D341Med (cell line): ENCODE measurements at places on chromosomes 6 and 20.

- no peak for DNase-seq
Measured at GRCh38 chr20:10832141-10832540, 158.3 kb upstream of the JAG1 start.

GRCh38 chr20:34582911-34583310 is 24.4 kb downstream of the MAP1LC3A start:
- DNase-seq: no peak

- DNase-seq: no peak
Measured at GRCh38 chr20:3760655-3761348, 6.8 kb downstream of the ADISSP start.

DNA sequence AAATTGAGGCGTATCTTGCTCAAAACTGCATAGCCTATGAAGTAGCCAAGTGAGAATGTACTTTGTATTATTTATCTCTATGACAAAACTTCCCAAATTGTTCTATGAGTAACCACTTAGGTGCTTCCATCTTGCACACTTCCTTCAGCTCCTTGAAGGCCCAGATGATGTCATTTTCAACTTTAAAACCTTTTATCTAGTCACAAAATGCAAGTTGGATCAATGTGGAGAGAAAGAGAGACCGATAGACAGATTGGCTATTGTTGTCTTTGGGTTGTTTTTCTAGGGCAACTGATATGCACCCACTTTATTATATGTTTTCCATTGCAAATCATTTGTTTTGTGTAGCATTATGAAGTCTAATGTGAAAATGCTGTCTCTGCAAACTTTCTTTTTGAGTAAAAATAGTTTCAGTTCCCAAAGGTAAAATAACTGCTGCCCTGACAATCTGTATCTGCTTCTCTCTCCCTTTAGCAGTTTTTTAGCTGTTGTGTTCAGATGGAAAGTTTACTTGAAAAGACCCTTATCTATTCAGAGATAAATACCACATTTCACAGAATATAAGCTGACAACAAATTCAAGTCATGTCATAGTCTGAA is 73.7 kb upstream of the CITED2 start:
- DNase-seq: no peak

DNA sequence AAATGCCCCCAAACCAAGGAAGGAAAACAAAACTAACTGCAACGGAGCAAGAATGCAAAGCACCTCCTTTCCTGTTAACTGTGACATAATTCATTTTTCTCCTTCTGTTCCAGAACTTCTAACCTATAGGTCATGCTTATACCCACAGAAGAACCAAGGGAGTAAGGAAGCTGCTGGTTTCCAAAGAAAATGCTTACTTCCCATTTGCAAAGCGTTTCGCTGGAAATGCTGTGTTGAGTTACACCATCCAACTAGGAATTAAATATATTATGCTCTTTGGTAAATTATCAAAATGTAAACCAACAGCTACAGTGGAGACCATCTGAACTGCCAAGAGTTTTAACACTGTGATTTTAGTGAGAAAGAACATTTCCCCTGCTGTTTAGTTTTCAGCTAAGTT is 42.9 kb downstream of the ATXN1 start:
- no peak for DNase-seq

DNA sequence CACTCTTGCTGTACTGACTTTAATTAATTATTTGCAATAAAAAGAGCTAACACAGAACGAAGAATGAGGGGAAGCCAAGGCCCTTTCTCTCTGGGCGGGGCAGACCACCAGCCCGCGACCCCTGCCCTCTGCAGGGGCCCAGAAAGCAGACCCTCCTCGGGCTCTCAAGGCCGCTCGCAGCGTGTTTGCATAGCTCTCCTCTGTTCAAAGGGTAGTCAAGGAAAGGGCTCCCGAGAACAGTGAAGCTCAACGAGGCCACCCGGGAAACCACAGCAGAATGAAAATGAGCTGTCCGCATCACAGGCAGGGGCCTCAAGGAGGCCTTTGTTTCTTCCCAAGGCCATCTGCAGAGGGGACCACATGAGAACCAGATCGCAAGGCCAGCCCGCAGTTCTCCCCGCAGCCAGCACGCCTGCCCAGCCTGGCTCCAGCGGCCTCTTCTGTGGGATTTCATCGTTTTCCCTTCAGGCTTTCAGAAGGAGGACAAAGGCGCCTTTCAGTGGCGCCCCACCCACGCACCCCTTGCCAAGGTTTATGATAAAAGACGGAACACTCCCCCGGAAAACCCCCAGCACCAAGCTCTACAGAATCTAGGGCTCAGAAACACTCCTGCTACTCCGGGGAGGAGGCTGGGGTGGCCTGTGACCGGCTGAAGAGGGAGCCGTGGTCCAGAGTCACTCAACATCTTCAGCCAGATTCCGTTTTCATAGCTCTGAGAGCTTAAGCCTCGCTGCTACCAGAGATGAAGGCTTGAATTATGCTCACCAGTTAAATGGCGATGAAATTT is 25.3 kb downstream of the ACSS1 start:
- no peak for DNase-seq

DNA sequence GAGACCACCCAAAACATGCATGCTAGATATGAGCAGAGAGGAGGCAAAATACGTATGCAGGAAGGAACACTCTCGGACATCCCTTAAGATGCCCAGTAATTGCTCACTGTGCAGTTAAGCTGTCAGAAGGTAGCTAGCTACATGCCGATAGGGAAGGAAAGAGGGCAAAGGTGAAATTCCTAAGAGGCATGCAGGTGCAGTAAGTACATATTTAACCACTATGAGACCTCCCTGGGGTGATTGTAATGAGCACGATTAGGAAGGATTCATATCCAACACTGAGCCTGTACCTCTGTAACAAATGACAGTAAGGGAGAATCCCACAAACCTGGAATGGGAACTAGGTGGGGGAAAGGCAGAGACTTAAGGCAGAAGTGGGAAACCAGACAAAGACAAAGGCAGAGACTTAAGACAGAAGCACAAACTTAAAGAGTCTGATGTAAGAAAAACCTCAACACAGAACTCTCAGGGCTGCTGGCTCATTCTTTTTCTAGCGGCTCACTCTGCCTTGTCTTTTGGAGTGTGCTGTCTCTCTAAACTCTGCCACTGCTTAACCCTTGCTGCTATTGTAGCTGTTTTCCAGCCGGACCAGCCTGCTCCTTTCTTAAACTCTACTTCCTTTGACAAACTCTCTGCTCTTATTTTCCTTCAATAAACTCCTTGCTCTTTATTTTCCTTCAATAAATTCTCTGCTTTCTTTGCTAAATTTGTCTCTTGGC is 148.1 kb downstream of the UBE3D start:
- DNase-seq: no peak

DNA sequence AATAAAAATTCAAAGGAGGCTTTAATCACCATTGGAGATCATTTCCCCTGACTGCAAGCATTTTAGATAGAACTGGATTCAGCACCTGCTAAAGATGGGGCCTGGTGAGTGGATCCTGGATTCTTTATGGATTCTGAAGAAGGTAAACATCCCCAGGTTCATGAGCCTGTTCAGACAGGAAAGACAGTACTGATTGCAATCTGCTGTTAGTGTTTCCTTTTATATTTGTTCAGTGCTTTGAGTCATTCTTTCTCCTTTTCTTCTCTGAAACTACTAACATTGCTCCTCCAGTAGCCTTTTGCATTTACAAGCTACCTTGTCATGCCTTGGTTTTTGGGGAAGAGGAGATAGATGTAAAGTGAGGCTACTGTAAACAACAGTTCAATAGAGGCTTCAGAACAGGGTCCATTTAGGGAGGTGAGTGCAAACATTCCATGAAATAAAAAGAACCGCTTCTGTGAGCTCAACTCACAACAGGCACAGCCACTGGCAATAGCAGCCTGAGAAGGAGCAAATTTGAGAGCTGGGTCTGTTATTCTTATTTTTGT is 66.4 kb upstream of the PRL start:
- DNase-seq: no peak

GRCh38 chr20:1336699-1337367 is 7.9 kb upstream of the SDCBP2 start:
- DNase-seq: peak; percentile 41

DNA sequence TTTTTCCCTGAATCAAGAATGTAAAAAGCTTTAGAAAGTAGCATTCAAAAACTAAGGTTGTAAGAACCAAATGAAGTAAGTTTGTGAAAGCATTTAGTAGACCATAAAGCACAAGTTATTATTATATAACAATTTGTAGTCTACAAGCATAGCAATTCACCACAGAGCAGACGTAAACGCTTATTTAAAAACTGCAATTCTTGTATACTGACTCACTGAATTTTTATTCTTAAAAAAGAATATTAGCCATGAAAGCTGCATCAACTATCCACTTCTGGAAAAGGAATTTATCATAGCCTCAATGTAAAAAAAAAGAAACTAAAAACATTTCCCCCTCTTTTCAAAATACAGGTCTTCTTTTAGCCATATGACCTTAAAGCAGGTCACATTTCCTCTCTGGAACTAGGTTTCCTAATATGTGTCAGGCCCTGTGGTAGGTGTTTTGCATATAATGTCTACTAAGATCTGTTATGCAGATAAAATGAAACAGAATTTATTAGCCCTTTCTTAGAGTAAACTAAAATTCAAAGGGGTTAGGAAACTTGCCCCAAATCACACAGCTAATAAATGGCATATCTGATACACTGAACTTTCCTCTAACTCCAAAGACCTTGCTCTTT is 2.1 kb downstream of the MAP3K7 start:
- no peak for DNase-seq

DNA sequence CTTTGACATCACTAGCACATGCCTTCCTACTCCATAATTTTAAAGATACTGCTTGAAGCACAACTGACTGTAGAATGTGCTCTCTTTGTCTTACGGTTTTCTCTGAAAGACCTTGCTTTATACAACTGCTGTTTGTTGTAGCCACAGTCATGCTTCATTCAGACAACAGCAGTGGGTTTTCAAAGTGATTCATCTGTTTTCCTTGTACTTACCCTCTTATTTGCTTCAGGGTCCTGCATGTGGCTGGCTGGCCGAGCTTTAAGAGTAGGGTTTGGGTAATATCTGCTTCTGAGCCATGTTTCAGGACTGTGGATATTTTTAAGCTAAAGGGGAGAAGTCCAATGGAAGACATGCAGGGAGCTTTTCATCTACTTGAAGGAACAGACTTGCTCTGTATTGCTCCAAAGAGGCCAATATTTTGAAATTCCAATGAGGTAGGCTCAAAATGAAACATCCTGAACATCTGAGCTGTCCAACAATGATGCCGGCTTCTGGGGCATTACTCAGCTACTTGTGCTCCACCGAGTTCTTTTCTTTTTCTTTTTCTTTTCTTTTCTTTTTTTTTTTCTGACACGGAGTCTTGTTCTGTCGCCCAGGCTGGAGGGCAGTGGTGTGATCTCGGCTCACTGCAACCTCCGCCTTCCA is 160.2 kb upstream of the SGK1 start:
- DNase-seq: no peak

- no peak for DNase-seq
Measured at GRCh38 chr6:14386263-14386662, 268.7 kb downstream of the CD83 start.

GRCh38 chr6:75481394-75481793 is 12.2 kb downstream of the FILIP1 start:
- DNase-seq: no peak

GRCh38 chr6:158068893-158069799 is 87.5 kb downstream of the SYNJ2 start:
- no peak for DNase-seq

DNA sequence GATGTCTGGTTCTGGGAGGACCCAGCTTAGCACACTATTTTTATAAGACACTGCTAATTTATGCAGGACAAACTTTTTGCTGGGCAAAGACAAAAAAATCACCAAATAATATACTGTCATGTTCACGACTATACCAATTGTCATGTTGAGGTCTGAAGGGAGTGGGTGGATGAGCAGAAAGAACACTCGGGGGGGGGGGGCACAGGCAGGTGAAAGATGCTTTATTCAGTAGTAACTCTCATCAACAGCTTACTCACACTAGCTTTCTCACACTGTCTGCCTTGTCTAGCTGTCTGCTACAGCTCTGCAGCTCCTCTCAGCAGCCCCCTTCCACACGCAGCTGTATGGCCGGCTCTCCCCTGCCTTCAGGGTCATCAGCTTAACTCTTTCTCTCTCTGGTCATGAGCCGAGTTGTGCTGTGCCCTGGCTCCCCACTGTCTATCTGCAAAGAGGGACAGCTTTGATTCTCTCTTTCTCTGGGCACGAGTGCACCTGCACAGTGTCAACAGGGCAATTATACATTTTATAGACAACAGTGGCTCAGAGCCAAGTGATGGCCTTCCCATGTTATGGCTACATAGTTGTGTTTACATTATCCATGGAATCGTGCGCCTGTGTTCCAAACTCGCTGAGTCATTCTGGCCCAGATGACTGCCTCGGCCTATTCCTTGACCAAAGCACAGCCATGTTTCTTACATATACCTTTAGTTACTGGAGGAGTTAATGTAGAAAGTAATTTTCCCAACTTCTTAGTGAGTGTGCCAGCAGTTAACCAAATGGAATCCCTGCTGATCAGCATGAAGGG is 187.7 kb upstream of the PRSS16 start:
- DNase-seq: no peak

GRCh38 chr6:159931112-159931511 is 37.8 kb upstream of the IGF2R start:
- DNase-seq: no peak

GRCh38 chr20:24649787-24650490 is 180.5 kb downstream of the SYNDIG1 start:
- DNase-seq: no peak

DNA sequence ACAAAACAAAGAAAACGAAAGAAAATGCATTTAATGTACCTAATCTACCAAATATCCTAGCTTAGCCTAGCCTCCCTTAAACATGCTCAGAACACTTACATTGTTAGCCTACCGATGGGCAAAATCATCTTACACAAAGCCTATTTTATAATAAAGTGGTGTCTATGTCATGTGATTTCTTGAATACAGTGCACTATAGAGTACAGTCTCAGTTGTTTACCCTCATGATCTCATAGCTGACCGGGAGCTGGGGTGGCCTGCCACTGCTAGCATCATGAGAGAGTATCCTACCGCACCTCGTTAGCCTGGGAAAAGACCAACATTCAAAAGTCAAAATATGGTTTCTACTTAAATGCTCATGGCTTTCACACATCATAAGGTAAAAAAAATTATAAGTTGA is 16.6 kb downstream of the GCNT2 start:
- no peak for DNase-seq

DNA sequence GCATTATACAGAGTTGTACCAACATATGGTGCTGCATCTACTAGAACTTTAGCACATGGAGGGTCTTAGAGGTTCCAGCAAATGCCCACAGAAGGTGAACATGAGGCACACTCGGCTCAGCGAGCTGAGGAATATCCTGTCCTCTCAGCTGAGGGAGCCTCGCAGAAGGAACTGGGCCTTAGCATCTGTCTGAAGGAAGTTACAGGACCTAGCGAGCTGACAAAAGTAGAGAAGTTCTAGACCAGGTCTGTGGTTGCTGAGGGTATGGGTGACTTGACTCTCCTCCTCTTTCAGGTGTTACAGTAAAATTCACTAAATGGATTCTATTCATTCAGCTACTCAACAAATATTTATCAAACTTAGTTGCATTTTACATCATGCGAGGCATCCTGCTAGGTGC is 157.2 kb downstream of the ZDHHC14 start:
- DNase-seq: no peak
